Fibroblast of upper back skin (primary cell): ENCODE measurements at places on chromosomes 5 and 9.

GRCh38 chr5:105789246-105789645 is 1881.5 kb downstream of the EFNA5 start:
- DNase-seq: peak; percentile 14

DNA sequence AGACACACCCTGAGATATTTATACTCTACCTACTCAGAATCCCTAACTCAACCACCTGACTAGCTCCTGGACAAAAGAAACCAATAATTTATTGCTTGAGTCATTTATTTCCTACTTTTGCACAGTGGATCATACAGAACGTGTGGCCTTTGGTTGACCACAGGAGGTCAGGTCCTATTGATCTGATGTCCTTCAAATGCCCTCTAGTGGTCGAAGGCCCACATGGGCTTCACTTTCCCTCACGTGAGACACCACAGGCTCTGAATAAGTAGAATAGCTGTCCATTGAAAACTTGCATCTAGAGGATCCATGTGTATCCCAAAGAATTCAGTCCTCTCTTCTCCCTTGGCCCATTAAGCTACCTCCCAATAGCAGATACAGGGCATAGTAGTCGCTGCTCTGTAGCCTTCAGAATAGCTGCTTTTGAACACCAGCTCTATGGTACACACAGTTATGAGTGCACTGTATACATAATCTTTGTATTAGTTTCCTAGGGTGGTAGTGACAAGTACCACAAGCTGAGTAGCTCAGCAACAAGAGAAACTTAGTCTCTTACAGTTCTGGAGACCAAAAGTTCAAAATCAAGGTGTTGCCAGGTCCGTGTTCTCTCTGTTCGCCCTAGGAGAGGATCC is 177.6 kb upstream of the SMARCA2 start:
- peak; percentile 20 for DNase-seq

- peak; percentile 6 for DNase-seq
Measured at GRCh38 chr5:139049780-139050179, 148.4 kb downstream of the SIL1 start.

GRCh38 chr9:124011460-124012301 is at the start of gene LHX2:
LHX2 (plus strand) TSS chr9:124011768; CDS start chr9:124012349, 581 bp downstream.
- DNase-seq: peak; percentile 66

DNA sequence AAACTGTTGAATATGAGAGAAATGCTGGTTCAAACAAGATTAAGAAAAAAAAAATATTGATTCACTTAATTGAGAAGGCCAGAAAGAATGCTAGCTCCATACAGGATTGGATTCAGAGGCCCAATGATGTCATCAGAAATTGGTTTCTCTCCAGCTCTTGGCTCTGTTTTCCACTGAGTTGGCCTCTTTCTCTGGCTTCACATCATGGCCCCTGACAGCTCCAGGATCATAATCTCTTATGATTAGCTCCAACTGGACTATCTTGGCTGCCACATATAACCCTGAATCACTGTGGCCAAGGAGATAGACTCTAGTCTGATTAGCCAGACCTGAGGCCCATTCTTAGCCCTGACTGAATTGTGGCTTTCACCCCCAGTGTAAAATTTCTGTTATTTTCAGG is 244.7 kb upstream of the GRAMD2B start:
- peak; percentile 82 for DNase-seq

GRCh38 chr5:109844695-109845094 is 155.0 kb downstream of the MAN2A1 start:
- peak; percentile 68 for DNase-seq

DNA sequence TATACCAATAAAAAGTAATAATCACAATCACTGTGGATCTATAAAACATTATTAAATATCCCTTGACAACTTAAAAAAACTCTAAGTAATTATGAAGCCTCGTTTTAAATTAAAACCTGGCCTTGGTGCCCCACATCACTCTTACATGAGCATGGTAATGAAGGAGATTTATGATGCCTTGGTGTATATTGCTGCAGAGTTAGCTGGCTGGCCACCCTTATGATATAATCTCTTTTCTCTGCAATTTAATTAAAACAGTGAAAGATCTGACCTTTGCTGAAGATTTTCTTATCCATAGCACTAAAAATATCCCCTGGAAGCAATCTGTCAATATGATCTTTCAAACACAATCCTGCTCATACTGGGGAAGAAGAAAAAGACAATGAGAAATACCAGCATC is 48.8 kb upstream of the PCSK1 start:
- no peak for DNase-seq

- DNase-seq: no peak
Measured at GRCh38 chr9:99850736-99851499, 29.2 kb downstream of the NR4A3 start.

GRCh38 chr9:137971477-137972138 is 94.0 kb downstream of the CACNA1B start:
- no peak for DNase-seq

DNA sequence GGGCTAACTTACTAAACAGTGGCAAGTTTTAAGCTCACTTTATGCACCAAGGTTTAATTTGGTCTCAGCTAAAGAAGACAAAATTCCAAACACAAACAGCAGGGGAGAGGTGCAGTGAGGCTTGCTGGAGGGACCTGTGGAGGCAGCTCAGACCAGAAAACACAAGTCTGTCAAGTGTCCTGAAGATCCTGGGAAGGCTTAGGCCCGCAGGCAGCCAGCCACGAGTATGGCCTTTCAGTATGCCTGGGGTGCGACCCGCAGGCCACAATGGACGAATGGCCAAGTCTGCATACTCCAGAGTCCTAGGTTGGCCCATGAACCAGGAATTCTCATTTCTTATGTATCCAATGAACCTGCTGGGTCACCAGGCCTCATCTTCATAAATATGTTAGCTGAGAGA is 9.3 kb downstream of the CCNI2 start:
- no peak for DNase-seq

GRCh38 chr9:129173296-129174101 is 4.6 kb downstream of the IER5L start:
- DNase-seq: peak; percentile 24

DNA sequence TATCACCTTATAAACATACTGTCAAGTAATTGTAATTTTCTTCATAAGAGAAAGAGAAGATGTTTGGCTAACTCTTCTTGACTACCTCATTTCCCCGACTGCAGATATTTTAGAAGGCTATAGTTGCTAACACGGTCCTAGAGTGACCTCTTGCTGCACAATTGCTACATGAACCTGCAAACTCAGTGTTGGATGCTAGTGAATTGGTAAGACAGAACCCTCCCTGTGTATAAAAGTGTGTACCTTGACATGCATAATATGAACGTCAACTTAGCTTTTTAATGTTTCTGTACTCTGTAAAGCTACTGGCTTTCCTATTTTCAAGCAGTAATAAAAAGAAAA is 46.7 kb upstream of the CER1 start:
- DNase-seq: peak; percentile 29

DNA sequence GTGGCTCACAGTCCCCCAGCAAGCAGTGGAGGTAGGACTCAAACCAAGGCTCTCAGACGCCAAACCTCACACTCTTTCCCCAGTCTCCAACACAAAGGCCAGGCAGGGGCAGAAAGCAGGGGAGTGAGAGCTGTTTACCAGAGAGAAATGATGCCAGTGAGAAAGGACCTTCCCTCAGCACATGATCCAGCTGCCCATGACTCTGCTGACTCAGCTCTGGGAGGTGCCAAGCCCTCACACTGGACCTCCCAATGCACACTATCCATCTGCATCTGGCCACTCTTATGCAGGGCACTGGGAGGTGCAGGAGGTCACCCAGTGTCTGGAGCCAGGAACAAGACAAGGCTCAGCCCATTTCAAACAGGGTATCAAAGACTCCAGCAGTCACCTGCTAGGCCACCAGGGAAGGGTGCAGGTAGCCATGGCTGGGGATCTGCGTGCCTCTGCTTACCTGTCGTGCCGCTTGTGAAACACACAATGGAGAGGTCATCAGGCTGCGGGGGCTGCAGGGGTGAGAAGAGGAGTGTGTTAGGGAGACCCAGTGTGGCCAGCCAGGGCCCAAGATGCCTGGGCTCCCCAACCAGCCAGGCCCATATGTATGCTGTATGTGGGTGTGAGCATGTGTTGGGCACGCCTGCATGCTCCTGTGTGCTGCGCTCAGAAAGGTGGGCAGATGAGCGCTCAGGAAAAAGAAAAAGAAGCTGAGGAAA is 26.3 kb downstream of the ACSL6 start:
- no peak for DNase-seq

DNA sequence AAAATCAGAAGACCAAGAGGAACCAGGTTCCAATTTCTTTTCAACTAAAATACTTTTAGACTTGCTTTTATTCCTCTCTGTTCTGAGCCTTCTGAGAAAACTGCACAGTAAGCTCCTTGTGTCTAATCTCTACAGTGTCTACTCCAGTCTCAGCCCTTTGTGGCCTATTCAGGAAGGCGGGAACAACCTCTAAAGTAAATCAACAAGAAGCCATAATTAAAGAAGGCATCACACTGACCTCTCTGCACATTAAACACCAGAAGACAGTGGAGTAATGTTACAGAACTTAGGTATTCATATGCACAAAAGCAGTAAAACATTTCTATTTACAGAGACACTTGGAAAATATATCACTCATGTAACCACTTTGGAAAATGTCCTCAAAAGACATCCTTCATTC is 14.9 kb downstream of the XPA start:
- DNase-seq: no peak

DNA sequence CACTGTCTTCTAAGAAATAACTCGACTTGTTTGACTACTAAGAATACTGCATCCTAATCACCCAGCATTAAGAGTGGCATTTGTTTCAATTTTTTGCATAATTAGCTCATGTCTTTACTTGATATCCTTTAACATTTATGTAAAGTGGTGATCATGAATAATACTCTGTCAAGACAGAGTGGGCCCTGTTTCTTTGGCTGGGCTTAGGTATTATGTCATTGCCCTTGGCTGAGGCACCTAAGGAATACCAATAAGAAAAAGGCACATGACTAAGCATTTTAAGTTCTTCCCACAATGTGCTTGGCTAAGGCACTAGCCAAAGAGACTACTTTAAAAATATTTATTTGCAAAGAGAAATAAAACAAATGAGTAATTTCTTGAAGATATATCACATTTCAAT is 308.1 kb downstream of the CTNND2 start:
- no peak for DNase-seq

- no peak for DNase-seq
Measured at GRCh38 chr9:136626740-136627642, 35.7 kb upstream of the EGFL7 start.

- no peak for DNase-seq
Measured at GRCh38 chr9:31027678-31028077, 1356.8 kb upstream of the ACO1 start.

- peak; percentile 24 for DNase-seq
Measured at GRCh38 chr5:139749242-139749641, 46.4 kb upstream of the PSD2 start.

DNA sequence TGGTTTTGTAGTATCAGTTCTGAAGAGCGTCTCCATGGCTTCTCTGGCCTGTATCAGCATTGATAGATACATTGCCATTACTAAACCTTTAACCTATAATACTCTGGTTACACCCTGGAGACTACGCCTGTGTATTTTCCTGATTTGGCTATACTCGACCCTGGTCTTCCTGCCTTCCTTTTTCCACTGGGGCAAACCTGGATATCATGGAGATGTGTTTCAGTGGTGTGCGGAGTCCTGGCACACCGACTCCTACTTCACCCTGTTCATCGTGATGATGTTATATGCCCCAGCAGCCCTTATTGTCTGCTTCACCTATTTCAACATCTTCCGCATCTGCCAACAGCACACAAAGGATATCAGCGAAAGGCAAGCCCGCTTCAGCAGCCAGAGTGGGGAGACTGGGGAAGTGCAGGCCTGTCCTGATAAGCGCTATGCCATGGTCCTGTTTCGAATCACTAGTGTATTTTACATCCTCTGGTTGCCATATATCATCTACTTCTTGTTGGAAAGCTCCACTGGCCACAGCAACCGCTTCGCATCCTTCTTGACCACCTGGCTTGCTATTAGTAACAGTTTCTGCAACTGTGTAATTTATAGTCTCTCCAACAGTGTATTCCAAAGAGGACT is 1.5 kb downstream of the GPR21 start:
- no peak for DNase-seq

DNA sequence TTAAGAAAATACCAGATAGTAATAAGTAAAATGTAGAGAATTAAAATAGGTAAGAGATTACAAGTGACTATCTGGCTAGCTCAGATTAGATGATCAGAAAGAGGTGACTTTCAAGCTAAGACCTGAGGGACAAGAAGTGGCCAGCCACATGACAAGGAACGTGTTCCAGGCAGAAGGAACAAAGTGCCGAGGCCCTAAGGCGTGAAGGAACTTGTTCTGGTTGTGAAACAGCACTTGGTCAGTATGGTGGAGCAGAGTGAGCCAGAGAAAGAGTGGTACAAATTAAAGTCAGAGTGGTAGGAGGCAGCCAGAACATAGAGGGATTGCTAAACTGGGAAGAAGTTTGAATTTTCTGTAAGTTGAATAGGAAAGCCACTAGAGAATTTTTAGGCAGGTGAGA is 73.6 kb downstream of the ADRB2 start:
- no peak for DNase-seq

DNA sequence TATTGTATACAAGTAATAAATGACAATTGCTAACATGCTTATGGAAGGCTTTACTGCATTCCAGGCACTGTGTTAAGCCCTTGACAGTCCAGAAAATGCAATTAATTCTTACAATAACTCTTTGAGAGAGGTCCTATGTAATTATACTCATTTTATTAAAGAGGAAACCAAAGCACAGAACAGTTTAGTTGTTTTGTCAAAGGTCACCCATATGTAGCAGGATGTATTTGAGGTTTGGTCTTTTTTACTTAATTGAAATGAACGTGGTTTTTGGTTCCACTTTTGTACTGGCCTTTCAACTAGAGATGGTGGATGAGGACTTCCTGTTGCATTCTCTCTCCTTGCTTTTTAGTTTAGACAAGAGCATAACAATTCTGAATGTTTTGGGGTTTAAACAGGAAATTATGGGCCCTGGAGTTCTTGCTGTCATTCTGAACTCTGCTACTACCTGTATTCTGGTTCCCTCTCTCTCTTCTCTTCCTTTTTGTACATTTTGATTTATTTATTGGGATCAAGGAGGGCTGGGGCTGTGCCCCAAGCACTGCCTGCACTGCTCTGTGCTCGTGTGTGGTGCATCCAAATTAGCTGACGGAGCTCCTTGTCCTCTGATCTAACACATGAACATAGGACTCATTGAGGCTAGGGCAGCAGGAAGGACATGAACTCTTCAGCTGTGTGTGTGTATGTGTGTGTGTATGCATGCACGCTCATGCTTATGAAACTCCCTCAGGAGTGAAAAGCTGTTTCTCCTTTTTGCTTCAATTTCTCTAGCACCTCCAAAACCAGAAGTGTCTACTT is 47.4 kb downstream of the SLC28A3 start:
- DNase-seq: no peak

- peak; percentile 25 for DNase-seq
Measured at GRCh38 chr5:5182508-5183188, 42.5 kb downstream of the ADAMTS16 start.

- DNase-seq: no peak
Measured at GRCh38 chr9:135342206-135343130, 137.1 kb upstream of the PPP1R26 start.

DNA sequence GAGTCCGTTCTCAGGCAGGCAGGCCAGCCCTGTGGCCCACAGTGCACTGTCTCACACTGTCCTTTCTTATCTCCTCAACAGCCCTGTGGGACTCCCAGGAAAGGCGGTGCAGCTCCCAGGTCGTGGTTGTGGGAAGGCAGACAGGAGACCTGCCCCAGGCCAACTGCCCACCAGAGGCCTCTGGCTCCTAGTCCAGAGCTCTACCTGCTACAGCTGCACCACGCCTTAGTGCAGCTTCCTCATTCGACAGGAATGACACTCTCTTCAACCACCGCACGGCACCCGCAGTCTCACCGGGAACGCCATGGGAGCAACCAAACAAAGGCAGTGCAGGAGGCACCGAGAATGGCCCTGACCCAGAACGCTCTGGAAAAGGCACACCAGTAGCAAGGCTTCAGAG is 25.3 kb downstream of the CAMSAP1 start:
- no peak for DNase-seq
